ENCODE measurements at places on chromosomes 16 and 17.

DNA sequence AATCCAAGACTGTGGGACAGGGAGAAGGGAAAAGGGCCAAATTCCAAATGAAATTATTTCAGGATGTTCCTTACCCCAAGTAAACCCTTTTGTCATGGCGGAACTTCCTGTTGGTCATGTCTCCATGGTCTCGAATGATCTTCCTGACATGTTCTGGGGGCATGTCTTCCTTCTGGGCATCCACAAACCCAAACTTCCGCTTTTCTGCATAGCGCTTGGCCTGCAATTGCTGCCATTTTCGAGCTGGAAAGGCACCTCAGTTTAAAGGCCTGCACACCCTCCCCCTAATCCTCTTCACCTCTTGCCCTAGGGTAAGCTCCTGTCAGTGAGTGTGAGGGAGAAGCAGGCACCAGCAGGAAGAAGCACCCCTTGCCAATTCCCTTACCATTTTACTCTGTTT, 1.2 kb downstream of the PRPF8 start:
- no peak for DNase-seq

GRCh38 chr16:1991948-1992703, 2.4 kb downstream of the SYNGR3 start:
- DNase-seq, result peak; percentile 75

GRCh38 chr17:14214271-14214670, 22.4 kb downstream of the CDRT15 start:
- DNase-seq, result no peak

- DNase-seq, result no peak
These were observed 4.0 kb downstream of the NUPR1 start for GRCh38 chr16:28534542-28535373.

DNA sequence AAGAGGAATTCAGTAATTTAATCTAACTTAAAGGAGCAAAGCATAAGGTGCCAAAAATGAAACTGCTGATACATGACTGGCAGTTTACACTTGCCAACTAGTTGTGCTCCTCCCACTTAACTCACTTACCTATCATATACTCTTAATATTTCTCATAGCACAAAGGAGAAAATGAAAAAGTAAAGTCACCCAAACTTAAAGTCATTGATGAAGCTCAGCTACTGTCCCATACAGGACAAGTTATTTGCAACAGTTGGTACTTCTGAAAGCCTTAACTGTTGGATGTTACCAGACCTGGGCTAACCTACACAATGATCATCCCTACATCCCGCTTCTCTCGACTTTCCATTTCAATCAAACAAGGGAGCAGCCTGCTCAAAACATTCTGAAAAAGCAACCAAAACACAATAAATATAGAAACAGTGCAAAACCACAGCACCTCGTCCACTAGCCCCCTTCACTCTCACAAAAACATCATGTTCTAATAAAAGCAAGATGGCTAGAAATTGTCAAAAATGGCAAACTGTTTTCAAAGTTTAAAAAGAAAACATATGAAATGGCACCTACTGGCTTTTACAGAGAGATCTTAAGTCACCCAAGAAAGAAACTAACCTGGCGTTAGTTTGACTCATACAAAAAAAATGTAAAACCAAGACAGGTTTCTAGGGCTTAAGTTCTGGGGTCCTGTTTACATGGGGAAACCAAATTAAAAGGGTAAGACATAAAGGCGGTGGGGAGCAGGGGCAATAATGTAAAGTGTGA, 868 bp downstream of the MED13 start:
- no peak for DNase-seq

DNA sequence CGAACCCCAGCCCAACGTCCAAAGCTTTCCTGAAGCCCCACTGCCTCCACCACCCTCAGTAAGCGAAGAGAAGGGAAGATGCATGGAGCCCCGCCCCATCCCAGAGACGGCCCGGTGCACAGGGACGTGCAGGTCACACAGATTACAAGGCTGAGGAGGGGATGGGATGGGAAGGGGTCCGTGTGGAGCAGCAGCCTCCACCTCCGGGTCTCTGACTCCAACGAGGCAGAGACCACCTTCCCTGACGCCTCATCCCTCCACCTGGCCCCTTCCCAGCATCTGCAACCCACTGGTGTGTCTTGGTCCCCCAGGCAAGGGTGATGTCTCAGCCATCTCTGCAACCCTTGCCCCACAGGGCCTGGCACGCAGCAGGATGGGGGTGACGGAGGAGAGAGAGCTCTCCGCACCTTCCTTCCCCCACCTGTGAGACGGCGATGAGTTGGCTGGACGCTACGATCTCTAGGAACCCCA, 58.5 kb downstream of the TBC1D16 start:
- DNase-seq, result no peak

DNA sequence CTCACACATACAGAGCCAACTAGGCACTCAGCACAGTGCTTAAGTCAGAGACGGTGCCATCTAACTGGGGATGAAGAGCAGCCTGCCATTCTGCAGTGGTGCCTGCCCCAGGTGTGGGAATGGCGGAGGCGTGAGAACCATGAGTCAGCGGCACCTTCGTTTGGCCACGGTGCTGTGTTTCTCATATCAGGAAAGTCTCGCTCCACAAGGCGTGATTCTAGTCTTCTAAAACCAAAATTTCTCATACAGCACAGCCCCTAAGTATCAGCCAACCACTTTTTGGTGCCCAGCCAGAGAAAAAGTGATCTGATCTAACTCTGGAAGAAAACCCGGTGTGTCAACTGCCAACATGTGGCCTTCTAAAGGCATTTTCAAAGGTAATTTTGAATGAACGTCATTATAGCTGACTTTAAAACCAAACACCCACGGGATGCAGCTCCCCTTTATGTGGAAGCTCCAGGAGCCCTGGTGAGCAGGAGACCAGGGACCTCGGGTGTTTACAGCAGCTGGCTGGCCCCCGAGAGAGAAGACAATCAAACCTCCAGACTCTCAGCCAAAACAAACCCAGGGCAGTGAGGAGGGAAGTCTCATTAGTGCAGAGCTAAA, 54.6 kb downstream of the ABCC12 start:
- DNase-seq, result no peak

DNA sequence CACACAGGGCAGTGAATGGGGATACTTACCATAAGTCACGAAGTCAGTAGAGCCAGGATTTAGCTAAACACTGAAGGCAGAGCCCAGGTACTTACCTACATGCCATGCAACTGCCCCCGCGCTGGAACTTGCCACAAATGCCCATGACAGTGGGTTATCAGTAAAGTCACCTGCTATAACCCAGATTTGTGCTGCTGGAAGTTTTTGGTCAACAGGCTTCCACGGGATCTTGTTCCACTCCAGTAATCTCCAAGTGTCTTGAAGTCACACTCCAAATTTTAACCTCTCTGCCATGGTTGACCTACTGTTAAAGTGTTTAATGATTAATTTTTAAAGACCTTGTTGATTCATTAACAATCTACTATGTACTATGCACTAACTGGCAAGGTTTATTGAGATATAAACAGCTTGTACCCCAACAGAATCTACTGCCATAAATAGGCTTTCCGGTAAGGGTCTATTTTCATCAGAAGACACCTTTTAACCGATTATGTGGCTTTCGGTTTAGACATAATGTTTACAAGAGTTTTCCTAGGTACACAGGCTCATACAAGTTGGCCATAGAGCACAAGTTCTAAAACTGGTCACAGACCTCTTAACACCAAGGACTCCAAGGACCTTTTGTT, 6.3 kb upstream of the SLC5A11 start:
- DNase-seq, result no peak
